ENCODE measurements at places on chromosomes 3 and 15.

DNA sequence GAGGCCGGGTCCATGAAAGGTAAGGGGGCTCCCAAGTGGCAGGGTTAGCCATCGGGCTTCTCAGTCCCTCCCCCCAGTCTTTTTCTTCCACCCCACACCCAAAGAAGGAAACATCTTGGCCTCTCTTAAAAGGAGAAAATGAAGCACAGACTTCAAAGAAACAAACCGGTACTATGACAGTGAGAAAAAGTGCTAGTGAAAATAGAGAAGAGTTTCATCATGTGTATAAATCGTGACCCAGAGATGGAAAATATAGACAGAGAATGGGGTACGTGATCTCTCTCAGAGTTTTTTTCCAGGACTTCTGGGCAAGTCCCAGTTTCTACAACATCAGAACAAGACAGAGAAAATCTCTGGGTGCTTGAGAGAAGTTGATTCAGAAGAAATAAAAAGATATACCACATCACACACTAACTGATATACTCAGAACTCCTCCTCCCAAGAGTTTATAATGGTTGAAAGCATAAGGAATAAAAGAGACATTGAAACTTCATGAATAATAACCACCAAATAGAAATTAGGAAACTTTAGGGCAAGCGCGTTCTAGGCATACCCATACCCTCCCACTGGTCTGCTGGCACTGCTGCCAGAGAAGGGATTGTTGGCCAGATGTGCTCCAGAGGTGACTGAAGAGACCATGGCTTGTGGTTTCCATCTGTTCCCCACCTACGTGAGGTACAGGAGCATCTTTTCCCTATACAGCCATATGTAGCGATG lies 318.9 kb upstream of the CHRM5 start:
- no peak for DNase-seq

DNA sequence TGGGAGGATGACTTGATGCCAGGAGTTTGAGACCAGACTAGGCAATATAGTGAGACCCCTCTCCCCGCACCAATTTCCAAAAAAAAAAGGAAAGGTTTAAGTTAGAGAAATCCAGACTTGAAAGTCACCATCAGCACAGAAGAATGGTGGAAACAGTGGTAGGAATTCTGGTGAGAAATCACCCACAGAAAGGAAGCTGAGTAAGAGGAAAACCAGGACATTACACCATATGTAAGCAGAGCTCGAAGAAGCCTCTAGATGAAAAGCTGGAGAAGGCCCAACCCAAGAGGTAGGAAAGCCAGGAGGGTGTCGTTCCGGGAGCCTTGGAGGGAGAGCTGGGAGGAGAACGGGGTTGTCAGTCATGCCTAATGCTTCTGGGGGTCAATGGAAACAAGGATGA lies 40.5 kb downstream of the RASGRP1 start:
- no peak for DNase-seq

- DNase-seq, result peak; percentile 83
Observed at GRCh38 chr15:23690450-23690852, 3.3 kb upstream of the NDN start.

DNA sequence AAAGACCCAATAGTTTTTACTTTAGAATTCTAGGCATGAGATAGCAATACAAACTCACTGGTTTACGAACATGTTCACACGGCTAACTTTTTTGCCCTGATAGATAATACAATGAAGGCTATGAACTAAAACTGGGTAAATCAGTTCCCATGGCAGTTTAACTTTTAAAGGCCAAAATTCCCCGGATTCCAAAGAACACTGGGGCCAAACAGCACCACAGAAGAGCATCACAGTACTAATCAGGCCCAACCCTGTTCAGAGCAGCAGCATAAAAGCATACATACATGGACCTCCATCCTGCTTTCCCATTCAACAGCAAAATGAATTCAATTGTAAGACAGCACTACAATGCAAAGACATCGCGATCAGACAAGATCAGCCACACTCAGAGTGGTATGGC lies 540.3 kb upstream of the CCDC54 start:
- no peak for DNase-seq

- no peak for DNase-seq
Observed at GRCh38 chr3:148439254-148439822, 258.4 kb upstream of the AGTR1 start.

GRCh38 chr15:57213862-57214261 lies 162.4 kb upstream of the CGNL1 start:
- DNase-seq, result no peak

All from uterus (tissue), 4 donors.